ENCODE measurements at places on chromosomes 5 and 9. TPM values are rescaled to one million over a fixed set of nuclear protein-coding genes. Genes with fewer than 3 reads are reported as not detected.

The SAPCD2 gene
- total RNA-seq, result 0.27 TPM

The SHISAL2B gene
- not detected for total RNA-seq

The KIF4B gene
- not detected for total RNA-seq

The ZNF300 gene
- 8.6 TPM for total RNA-seq

The PRRC2B gene
- 159 TPM for total RNA-seq

The KIAA1958 gene
- 10.6 TPM for total RNA-seq

The TAF11L5 gene
- not detected for total RNA-seq

The ZFYVE16 gene
- 64.7 TPM for total RNA-seq

The SPATA31C1 gene
- not detected for total RNA-seq

The IL3 gene
- not detected for total RNA-seq

The DOCK2 gene
- total RNA-seq, result 12.3 TPM

The SLC34A1 gene
- not detected for total RNA-seq

The SLC27A6 gene
- total RNA-seq, result 0.88 TPM

The C5orf46 gene
- total RNA-seq, result not detected

The C9 gene
- not detected for total RNA-seq

The ENHO gene
- not detected for total RNA-seq

The BARX1 gene
- 0.75 TPM for total RNA-seq

The TOR1B gene
- total RNA-seq, result 36.3 TPM

The NKD2 gene
- total RNA-seq, result 0.78 TPM

The ADGRD2 gene
- total RNA-seq, result not detected

The LRRC19 gene
- total RNA-seq, result not detected

The HK3 gene
- total RNA-seq, result 0.67 TPM

The SLC9A3 gene
- 8.2 TPM for total RNA-seq
